Camera-type eye (tissue), 1 donor: ENCODE measurements at places on chromosomes 3 and 15. TPM values are rescaled to one million over a fixed set of nuclear protein-coding genes. Genes with fewer than 3 reads are reported as not detected.

LPCAT4 gene
- total RNA-seq: 19.2 TPM

RASGRP1 gene
- 16.3 TPM for total RNA-seq

HYAL2 gene
- total RNA-seq: 71.0 TPM

C3orf85 gene
- total RNA-seq: not detected

CILP gene
- total RNA-seq: 9.2 TPM

ST3GAL6 gene
- total RNA-seq: 7.3 TPM

MST1 gene
- total RNA-seq: 12.4 TPM

FHIT gene
- total RNA-seq: 6.8 TPM

PLIN1 gene
- 1.5 TPM for total RNA-seq

CRELD1 gene
- 51.0 TPM for total RNA-seq

CSPG5 gene
- 81.9 TPM for total RNA-seq

SMCO1 gene
- total RNA-seq: 0.38 TPM

SPESP1 gene
- total RNA-seq: 0.93 TPM

CASR gene
- 0.05 TPM for total RNA-seq

ASB14 gene
- 0.33 TPM for total RNA-seq

RARB gene
- 86.3 TPM for total RNA-seq

MASP1 gene
- 5.6 TPM for total RNA-seq

ZNF717 gene
- total RNA-seq: 30.1 TPM

MESP1 gene
- total RNA-seq: 1.2 TPM

WDR93 gene
- 0.66 TPM for total RNA-seq

ASB7 gene
- 20.9 TPM for total RNA-seq

MNS1 gene
- total RNA-seq: 7.8 TPM

SLC51A gene
- 0.77 TPM for total RNA-seq

DNAH12 gene
- 0.71 TPM for total RNA-seq

P3H2 gene
- 46.3 TPM for total RNA-seq

CXCR6 gene
- not detected for total RNA-seq

LNP1 gene
- total RNA-seq: 13.2 TPM
